ENCODE measurements at places on chromosomes 7 and 10.

DNA sequence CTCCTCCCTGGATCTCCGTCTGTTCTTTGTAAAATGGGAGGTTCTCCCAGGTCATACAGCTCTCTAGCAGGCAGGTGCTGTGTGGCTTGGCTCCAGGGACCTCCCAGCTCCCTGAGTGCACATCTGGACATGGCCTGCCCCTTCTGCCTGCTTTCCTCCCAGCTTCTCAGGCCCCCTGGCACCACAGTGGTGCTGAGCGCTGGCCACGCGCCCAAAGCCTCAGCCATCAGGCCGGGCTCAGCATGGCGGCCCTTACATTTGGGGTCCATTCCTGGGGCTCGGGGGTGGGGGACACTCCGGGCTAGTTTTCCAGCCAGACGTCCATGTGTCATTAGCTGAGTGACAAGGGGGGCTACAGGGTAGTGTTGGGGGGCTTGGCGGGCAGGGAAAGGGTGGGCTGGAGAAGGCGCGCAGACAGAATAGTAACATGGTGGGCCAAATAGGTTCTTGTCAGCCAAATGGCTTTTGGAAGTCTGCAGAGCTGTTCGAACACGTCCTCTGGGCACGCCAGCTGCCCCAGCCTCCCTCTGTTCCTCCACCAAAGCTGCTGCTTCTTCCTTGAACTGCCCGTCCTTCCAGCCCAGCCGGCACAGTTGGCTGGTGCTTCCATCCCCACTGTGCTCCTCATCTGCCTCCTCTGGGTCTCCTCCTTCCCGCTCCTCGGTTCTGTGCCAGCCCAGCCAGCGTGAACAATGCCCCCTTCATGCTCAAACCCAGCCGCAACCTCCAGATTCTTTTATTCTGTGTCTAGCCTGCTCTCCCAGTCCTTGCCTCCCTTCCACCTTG lies 65.9 kb downstream of the GOLGA7B start:
- DNase-seq = no peak

GRCh38 chr10:88493691-88494483 lies 89.2 kb downstream of the RNLS start:
- no peak for DNase-seq

GRCh38 chr7:138345567-138345966 lies 114.5 kb upstream of the TRIM24 start:
- no peak for DNase-seq

DNA sequence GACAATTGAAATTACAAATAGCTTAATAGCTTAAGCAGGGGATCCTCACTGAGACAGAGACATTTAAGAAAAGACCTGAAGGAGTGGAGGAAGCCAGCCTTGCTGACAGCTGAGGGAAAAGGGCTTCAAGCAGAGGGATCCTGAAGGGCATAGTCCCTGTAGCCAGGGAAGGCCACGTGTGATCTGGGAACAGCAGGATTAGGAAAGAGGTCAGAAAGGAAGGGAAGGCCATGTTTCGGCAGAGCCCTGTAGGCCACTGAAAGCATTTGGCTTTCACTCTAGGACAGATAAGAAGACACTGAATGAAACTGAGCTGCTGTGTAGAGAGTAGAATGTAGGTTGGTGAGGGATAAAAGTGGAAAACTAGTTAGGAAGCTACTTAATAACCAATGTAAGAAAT lies 3.4 kb upstream of the AKR1C8 start:
- no peak for DNase-seq

- DNase-seq = no peak
These were observed 657.7 kb upstream of the MBL2 start for GRCh38 chr10:53430127-53430891.

GRCh38 chr7:155878250-155878649 lies 66.0 kb upstream of the SHH start:
- DNase-seq = no peak

DNA sequence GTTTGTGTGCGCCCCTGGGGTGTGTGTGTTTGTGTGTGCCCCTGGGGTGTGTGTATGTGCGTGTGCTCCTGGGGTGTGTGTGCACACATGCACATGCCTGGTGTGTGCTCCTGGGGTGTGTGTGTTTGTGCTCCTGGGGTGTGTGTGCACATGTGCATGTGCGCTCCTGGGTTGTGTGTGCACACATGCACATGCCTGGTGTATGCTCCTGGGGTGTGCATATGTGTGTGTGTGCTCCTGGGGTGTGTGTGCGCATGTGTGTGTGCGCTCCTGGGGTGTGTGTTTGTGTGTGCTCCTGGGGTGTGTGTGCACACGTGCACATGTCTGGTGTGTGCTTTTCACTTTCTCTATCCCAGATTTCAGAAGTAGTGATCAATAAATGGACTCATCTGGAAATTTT lies 321.0 kb downstream of the WDR37 start:
- no peak for DNase-seq

DNA sequence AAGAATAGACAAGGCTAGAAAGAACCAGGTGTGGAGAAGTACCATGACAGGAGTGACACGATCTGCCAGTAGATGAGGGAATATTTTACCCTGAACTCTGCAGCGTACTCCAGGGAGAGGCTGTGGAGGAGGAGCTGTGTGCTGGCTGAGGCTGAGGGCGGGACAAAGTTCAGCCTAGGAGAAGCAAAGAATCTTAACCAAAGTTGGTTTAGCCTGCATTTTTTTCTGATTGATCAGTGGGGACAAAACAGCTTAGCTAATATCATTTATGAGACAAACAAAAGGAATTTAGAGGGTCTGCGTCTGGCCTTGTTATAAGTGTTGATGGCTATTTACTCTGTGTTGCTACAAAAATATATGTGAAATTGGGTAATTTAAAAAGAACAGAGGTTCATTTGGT lies 5.2 kb upstream of the NPSR1 start:
- no peak for DNase-seq

DNA sequence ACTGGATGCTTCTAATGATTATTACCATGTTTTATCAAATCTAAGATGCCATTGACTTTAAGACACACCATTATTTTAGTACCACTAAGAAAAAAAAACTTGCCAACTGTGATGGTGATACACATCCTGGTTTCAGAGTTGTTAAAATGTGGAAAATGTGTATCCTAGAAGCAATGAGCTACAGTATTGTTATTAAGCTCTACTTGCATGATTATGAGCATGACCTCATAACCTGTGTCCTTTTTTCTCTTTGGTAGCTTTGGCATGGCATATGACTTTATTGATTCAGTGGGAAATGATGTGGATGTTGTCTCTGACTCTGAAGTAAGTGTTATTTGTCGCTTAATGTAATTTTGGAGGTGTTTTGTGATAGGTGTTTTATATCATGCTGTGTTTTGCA lies 3.3 kb downstream of the EDRF1 start:
- DNase-seq = no peak

DNA sequence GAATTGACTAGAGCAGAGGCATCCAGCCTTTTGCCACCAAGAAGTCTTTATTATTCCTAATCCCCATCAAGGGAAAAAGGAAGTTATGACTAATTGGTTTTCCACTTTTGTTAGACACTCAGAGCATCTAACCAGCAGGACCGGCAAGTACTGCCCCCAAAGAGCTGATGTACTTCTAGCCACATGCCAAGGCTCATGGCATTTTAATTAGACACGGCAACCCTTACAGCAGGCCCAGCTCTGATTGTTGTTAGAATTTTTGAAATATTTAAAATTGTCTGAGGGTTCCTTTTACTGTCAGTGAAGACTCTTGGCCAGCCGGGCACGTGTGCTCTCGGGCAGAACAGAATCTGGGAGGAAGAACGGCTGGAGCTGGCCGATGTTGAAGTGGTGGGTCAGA lies 114.8 kb downstream of the SPAG6 start:
- DNase-seq = no peak

GRCh38 chr10:49408519-49409306 lies 12.8 kb upstream of the DRGX start:
- DNase-seq = peak; percentile 14

GRCh38 chr10:95987685-95988426 lies 55.5 kb upstream of the CCNJ start:
- no peak for DNase-seq

- DNase-seq = no peak
These were observed 692.7 kb downstream of the MAGI2 start for GRCh38 chr7:78760620-78761355.

DNA sequence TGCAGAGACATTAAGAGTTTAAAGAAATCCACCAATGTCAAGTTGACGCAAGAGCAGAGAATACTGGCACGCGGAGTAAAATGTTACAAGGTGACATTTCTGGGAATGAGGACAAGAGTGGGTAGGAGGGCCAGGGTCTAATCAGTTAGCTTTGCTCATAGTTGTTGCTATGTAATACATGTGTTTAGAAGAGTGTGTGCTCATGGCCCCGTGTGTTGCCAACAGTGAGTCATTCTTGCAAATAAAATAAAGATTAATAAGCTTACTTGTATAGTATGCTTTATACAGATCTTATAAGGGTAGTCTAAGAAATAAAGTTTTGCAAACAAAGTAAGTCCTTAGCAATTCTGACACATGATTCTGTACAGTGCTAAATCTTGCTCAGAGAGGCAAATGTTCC lies 64.5 kb downstream of the DNMBP start:
- DNase-seq = no peak

DNA sequence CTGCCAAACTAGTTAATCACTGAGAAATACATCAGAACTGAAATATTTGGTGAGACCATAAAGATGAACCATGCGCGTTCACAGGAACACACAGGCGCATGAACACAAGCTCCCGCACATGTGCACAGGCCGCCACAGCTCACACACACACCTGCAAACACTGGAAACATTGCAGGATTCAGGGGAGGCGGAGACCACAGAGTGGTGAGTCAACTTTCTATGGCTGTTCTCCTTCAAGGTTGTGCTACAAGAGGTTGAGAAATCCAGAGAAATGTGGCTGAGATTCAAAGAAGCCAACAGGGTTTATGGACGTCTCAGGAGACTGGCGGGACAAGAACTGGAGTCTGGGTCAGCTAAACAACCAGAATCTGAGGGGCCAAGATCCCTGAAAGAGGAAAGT lies 17.8 kb downstream of the ESYT2 start:
- peak; percentile 69 for DNase-seq

DNA sequence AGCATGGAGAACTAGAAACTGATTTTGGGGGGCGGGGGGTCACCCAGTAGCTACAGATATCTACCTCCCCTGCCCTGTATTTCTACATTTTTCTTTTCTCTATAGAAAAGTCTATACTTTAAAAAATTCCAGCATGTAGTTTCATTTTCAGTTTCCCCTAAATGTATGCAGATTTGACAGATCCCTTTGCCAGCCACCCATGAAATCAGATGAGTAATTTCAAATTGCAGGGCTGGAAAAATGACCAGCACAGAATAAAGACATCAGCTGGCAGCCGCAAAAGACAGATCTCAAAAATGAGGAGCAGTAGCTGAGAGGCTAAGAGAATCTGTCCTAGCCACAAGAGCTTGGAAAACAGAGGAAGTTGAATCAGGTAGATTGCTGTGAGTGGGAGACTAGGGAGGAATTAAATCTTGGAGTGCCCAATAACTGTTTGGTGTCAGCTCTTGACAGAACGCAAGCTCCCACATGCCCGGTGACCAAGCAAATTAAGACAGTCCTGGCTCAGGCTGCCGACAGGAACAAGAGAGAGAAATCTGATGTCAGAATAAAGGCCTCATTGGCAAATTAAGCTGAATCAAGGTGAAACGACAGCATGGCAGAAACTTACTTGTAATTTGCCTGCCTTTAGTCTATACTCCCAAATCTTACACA lies 24.5 kb downstream of the ADRB1 start:
- DNase-seq = no peak

GRCh38 chr7:36684954-36685353 lies 39.3 kb downstream of the AOAH start:
- no peak for DNase-seq

DNA sequence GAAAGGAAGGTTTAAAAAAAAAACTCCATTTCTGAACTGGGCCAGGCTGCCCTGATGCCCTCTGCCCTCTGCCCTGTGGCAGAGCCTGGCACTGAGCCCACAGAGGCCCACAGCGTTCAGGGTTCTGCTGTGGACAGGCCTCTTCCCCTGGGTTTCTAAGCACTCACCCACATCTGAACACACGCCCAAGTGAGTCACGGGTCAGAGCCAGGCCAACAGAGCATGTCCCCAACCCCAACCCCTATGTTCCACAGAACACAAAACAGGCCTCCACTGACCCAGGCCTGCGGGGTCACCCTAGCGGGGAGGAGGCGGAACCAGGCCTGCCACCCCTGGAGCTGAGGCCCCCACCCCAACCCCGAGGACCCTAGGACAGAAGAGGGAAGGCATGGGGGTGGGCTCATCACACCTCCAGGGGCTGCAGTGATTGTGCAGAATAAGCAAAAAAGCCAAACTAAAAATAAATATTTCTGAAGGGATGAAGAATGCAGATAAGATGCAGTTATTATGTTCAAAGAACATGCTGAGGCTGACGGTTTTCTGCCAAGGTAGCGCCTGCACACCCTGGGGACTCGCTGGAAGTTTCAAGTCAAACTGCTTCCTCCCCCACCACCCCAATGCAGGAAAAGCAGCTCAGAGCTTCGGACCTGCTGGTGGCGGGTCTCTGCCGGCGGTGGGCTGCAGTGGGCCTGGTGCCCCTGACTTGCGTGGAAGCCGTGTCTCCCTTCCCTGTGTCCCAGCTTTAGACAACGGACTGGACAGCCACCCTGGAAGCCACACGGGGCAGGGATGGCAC lies 5.4 kb downstream of the WDR86 start:
- DNase-seq = no peak

- DNase-seq = no peak
These were observed 62.7 kb downstream of the LANCL2 start for GRCh38 chr7:55427800-55428199.

- DNase-seq = peak; percentile 11
These were observed 74.7 kb downstream of the CACNB2 start for GRCh38 chr10:18214691-18215563.

- no peak for DNase-seq
These were observed 17.1 kb downstream of the PARP12 start for GRCh38 chr7:140045697-140046096.

DNA sequence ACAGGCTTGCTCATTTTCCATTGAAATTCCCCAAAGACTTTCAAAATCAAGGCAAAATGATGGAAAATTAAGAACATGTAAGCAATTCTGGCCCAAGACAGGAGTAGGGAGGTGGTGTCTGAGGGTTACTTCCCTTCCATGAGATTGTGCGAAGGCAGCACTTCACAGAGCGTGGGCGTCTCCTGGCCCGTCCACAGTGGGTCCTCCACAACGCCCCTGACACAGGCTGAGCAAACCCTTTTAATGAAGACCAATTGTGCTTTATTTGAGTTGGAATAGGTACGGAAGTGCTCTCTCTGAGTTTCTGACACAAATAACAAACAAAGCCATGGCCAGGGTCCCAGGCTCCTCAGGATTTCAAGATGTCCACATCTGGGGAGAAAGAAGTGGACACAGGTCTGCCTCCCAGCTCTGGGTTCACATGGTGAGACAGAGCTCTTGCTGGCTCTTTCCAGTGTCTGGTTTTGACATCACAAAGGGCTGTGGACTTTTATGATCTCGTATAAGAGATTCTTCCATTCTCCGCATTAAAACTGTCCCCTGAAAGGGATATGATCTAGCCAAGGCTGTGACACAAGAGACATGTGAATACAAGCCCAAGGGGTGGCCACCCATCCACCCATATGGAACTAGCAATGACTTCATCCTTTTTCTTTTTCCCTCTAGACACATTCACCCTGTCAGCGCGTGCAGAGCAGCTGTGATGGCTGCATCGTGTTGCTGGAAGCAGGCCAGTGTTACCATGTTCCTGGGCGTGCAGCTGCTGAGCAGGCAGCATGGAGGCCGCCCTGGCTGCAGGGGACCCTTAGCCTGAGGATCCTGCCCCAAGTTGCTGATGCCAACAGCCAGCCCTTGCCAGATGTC lies 145.6 kb downstream of the ADAM12 start:
- no peak for DNase-seq

GRCh38 chr7:2610898-2611297 lies 20.9 kb upstream of the TTYH3 start:
- no peak for DNase-seq

GRCh38 chr7:72058579-72058978 lies 353.6 kb downstream of the CALN1 start:
- DNase-seq = no peak

Data from activated T-cell treated with anti-CD3 and anti-CD28 coated beads, Interleukin-2, amount 50 U/mL, for 72 hours (primary cell).